ENCODE measurements at places on chromosomes 11 and 22.

GRCh38 chr11:122642472-122642922, 13.0 kb upstream of the UBASH3B start:
- no peak for DNase-seq

GRCh38 chr11:64224891-64225607, 937 bp downstream of the TRPT1 start:
- DNase-seq = no peak

DNA sequence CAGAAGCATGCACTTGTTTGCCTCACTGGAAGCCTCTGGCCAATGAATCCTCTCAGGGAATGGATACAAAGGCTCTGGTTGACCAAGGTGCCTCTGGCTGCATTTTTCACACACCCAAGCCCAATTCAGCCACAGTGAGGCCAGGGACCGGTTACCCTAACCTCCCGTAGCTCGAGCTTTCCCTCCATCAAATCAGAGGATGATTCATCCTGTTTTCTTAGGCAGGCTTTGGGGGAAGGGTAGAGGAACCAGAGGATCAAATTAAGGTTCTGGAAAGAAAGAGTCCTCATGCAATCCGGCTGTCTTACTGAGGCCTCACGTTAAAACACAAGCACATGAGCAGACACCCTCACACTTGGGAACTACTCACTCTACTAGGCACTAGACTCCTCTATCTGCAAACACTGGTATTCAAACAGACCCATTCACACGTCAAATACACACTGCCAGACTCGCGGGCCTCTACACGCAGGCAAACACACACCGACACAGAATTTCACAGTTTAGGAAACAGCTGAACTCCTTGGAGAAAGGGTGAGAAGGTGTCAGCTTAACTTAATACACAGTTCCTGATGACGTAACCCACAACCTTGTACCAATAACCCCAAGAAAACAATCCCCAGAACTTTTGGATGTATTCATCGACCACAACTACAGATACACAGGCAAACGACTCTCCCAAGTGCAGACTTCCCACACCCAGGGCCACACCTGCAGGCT, 12.4 kb downstream of the NRXN2 start:
- no peak for DNase-seq

DNA sequence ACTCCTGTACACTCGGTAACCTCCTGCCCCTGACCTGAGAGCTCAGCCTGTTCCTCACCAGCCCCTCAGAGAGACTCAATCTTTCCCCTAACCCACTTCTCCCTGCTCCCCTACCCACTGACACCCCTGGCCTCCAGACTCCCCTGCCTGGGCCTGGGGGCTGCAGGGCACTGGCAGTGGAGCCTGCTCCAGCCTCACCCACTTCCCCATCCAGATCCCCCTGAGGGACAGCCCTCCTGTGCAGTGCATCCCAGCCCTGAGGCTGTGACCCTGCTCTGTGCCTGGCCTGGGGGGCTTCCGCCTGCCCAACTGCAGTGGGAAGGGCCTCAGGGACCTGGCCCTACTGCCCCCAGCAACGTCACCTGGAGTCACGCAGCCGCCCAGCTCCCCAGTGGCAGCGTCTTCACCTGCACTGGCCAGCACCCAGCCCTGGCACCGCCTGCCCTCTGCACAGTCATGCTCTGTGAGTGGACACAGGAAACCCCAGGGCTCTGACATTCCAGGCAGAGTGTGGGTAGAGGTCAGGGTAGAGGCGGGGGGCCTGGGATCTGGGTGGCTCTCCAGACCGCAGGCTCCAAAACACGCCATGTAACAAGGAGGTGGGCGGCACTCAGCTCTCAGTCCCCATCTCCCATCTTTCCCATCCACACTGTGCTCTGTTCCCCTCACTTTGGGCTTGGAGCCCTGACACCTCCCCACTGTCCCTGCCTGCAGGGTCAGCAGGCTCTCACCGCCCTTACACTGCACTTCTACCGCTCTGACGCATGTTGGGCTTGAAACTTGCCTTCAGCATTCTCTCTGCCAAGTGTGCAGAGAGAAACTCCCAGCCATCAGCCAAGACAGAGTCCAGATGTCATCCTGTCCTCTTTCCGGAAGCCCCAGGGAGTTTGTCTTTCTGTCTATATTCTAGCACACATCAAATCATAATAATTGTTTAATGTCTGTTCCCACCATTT, 5.1 kb downstream of the VSIG10L2 start:
- no peak for DNase-seq

GRCh38 chr11:115338476-115338875, 165.7 kb downstream of the CADM1 start:
- DNase-seq = no peak

- DNase-seq = peak; percentile 15
These were observed 48.0 kb upstream of the CLPB start for GRCh38 chr11:72482211-72482812.

- DNase-seq = no peak
These were observed 37.9 kb downstream of the MAPK1 start for GRCh38 chr22:21829523-21829922.

GRCh38 chr11:11748706-11749365, 92.9 kb upstream of the USP47 start:
- no peak for DNase-seq

DNA sequence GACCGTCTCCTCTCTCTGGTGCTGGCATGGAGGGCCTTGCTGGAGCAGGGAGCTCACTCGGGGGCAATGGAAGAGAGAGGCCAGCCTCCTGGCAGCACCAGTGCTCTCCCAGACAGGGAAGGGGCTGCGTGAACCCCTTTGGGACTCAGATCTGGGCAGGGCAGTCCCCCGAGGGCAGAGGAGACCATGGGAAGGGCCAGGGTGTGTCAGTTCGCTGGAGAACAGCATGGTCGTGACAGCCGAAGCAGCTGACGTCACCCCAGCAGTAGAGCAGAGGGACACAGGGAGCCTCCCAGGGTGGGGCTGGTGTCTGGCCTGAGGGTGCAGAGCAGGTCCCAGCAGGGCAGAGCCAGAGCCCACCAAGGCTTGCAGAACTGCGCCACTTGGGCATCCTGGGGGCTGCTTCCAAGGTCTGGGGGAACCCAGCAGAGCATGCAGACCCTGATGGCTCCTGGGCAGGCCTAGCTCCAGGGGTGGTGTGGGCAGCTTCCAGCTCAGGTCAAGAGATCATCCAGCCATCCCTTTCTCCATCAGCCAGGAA, 71.0 kb upstream of the KCNQ1OT1 start:
- no peak for DNase-seq

- DNase-seq = no peak
These were observed 217.8 kb upstream of the TBCEL start for GRCh38 chr11:120805960-120806555.

DNA sequence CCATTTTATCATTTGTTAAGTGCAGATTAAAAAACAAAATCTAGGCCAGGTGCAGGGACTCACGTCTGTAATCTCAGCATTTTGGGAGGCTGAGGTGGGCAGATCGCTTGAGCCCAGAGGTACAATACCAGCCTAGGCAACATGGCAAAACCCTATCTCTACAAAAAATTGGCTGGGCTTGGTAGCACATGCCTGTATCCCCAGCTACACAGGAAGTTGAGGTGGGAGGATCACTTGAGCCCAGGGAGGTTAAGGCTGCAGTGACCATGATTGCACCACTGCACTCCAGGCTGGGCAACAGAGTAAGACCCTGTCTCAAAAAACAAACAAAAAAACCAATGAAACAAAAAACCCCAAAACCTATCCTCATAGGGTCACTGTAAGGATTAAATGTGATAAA, 32.9 kb downstream of the HIRA start:
- no peak for DNase-seq

GRCh38 chr22:39732625-39733024, 160.9 kb downstream of the ENTHD1 start:
- no peak for DNase-seq
